ENCODE measurements at places on chromosomes 7 and 10.

DNA sequence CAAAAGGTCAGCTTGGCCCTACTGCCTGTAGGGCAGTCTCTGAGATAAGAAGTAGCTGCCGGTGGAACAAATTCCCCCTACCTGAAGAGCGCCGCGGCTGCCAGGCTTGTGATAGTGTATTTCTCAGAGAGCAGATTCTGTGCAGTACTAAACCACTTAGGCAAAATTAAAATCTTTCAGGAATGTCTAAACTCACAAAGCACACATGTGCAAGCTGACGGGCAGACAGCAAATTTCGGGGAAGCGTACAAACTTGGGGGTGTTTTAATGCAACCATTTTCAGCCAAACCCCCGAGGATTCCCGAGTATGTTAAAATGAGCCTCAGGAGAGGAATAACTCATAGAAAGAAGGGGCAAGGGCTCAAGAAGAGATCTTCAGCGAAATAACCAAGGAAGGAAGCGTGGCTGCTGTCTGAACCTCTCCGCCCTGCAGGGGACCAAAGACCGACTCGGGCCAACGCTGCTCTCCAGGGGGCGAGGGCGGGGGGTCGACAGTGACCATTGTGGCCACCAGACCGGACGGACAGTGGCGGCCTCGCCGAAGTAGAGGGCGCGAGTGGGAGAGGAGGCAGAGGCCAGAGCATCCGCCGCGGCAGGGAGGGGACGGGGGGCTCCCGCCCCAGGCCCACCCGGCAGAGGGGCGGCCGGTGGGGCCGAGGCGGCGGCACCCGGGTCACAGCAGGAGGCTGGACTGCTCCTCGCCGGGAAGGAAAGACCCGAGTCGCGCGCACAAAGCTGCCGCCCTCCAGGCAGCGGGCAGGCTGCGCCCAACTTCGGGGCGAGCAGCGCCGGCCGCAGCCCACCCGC lies 819 bp downstream of the HYCC1 start:
- DNase-seq: peak; percentile 42

DNA sequence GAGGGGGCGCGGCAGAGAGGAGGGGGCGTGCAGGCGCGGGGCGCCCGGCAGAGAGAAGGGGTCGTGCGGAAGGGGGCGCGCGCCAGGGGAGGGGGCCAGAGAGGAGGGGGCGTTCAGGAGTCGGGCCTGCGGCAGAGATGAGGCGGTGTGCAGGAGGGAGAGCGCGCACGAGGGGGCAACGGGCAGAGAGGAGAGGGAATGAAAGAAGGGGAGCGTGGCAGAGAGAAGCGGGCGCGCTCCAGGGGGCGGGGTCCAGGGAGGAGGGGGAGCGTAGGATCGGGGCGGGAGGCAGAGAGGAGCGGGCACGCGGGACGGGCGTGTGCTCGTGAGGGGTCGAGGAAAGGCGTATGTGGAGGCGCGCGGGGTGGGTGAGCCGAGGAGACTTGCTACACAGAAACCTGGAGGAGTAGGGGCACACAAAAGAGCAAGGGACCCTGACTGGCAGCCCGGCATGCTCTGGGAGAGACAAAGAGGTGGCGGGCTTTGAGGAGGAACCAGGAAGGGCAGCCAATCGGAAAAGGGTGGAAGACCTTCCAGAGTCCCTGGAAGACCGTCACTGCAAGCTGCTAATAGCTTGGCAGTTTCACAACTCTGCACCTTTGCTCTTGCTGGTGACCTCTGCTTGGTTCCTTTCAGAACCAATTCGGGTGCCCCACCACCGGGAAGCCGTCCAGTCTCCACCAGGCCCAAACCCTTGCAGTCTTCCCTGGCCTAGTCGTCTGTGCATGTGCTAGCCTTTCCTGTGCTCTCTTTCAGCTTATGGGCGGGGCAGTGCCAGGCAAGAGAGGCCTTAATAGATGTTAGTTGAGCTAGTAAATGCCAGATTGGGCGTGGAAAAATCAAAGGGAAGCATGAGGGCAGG lies 639 bp downstream of the DYDC2 start:
- no peak for DNase-seq

DNA sequence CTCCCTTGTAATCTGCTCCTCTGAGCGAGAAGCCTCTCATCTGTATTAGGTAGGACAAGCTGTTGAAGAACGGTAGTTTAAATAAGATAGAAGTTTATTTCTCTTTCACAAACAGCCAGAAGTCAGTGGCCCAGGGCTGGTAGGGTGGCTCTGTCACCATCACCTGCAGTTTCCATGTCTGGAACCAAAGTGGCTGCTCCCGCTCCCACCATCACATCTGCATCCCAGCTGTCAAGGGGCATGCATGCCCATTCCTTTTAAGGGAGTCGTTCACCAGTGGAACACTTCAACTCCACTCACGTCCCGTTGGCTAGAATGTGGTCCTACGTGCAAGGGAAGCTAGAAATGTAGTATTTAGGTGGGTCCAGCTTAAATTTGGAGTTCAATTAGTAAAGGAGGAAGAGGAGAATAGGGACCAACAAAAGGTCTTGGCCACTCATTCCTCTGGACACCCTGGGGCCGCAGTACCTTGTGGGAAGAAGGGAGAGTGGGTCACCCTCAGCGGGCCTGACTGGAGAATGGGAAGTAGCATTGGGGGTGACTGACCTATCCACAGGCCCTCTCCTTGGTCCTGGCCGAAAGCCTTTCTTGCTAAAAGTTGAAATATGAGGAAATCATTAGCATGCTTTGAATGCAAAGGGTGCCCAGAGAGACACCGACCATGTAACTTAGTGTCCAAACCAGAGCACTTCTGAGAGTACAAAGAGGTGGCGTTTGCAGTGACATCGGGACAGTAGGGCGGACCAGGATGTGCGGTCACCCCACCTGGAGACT lies 48.0 kb downstream of the ELFN1 start:
- no peak for DNase-seq

GRCh38 chr7:137689761-137690160 lies 157.0 kb downstream of the DGKI start:
- no peak for DNase-seq

- no peak for DNase-seq
Observed at GRCh38 chr7:87875151-87876039, 765 bp downstream of the SLC25A40 start.

DNA sequence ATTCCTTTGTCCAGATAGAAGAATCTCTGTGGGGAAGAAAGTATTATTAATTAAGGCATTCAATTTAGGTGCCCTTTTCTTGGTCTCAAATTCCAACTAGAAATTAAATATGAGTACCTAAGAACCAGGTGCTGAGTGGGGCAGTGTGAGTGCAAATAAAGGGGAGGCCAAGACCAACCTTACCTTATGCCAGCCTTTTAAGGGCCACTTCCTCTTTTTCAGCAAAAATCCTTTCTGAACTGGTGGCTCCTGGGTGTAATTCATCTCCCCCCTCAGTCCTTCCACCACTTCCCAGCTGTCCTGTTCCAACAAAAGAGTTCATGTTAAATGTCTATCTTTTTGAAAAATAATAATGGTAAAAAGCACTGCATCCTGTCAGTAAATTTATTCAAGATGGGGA lies 108.2 kb downstream of the OSBPL3 start:
- DNase-seq: no peak

- no peak for DNase-seq
Observed at GRCh38 chr7:69599286-69599954, 1.1 kb downstream of the AUTS2 start.

DNA sequence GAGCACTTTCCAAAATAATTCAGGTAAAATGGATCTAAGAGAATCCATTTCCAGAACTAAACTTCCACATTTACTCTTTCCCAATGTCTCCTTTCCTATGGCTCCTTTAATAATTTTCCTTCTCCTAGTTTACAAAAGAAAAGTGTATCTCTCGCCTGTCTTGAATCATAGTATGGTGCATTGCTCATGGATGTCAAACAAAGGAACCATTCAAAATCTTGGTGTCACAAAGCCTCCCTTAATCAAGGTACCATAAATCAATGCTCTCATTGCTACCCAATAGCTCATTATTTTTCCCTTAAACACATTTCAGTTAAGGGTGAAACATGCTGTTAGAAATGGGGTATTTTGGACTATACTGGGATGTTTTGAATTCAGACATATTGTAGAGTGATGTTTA lies 57.6 kb upstream of the KCNMA1 start:
- DNase-seq: no peak

DNA sequence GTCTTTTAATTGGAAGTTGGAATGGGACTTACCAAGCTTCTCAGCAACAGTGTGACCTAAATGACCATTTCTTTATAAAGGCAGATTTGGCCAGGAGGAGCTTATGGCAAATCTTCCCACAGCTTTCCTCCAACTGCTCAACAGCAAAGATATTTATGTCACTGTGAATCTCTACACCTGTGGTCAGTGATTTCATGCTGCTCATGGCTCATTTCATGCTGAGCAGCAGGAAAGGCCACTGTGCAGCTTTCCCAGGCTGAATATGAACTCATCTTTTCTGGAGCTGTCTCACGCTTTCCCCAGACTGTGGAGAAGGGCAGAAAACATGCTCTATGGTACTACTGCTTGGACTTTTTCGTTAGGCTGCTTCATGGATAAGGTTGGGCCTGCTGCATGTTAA lies 29.8 kb downstream of the CALCR start:
- no peak for DNase-seq

GRCh38 chr10:12262278-12262981 lies 66.4 kb downstream of the CDC123 start:
- no peak for DNase-seq

GRCh38 chr7:120332433-120332832 lies 59.5 kb downstream of the KCND2 start:
- DNase-seq: no peak

DNA sequence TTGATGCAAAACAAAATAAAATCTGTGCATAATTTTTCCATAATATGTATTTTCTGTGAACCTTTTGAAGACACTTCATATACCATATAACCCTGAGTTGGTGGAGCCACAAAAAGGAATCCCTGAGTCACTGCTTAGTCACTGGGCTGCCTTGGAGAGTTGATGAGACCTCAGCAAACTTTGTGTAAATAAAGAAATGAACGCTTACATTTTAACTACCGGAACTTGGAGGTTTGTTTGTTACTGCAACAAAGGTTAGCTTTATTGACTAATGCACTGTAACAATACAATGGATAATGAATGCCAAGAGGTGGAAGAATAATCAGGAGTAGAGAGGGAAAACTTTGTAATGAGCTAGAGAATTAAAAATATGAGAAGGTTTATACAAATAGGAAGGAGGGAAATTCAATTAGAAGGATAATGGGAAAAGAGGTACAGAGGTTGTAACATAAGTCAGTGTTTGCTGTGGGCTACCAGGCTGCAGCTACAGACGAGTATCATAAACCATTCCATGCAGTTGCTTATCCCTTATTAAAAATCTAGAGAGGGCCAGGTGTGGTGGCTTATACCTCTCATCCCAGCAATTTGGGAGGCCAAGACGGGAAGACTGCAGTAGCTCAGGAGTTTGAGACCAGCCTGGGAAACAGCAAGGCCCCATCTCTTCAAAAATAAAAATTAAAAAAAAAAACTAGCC lies 1042.1 kb downstream of the TYW1 start:
- DNase-seq: peak; percentile 51

DNA sequence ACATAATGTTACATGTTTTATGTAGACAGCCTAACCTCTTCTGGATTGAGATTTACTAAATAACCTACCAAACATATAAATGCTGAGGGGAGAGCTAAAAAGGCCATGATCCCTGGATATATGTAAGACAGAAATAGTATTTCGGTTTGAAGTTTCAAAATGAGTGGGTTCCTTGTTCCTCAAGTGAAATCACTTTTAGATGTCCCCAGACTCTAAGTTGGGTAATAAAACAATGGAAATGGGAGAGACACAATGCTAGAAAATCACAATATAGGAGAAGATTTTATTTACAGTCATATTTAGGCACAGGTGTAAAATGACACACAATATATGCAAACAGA lies 56.5 kb downstream of the SHTN1 start:
- DNase-seq: no peak

DNA sequence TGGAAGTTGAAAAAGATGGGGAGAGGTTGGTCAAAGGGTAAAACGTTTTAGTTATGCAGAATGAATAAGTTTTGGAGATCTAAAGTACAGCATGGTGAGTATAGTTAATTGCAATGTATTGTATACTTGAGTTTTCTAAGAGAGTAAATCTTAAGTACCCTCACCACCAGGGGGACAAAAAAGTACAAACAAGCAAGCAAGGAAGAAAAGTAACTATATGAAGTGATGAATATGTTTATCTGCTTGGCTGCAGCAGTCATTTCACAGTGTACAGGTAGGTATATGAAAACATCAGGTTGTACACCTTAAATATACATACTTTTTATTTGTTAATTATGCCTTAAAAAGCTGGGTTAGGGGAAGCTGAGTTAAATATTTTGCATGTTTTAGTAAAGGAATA lies 157.3 kb downstream of the PCLO start:
- no peak for DNase-seq

GRCh38 chr10:77244746-77245145 lies 392.9 kb downstream of the KCNMA1 start:
- no peak for DNase-seq

GRCh38 chr10:122216047-122216446 lies 55.0 kb upstream of the BTBD16 start:
- no peak for DNase-seq

GRCh38 chr10:122861711-122862161 lies 16.1 kb upstream of the CUZD1 start:
- DNase-seq: peak; percentile 38

DNA sequence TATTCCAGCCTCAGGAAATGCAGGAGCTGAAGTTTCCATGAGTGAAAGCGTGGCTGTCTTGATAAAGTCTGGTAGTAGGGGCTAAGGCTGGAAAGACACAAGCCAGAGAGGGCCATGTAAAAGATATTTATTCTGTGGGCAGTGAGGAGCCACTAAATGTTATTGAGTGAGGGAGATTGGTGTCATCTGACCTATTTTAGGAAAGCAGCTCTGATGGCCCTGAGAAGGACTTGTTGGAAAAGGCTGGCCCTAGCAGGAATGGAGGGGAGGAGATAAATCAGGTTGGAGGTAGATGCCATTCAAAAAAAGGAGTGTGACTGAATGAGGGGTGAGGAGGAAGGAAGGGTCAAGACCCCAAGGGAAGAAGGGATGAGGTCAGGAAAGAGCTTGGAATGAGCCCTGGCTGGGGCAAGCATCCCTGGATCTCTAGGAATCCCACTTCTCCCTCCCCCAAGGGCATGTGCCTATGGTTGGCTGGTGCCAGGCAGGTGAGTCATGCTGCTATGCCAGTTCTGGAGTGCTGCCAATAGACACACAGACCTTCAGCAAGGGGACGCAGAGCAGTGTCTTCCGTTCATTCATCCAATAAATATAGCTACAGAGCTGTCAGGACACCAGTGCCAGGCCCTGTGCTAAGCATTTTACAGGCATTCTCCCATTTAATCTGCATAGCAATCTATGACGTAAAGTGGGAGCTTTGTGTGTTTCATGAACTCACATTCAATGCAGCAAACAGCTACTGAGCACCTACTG lies 2.0 kb downstream of the ANKRD2 start:
- peak; percentile 99 for DNase-seq

GRCh38 chr10:58322072-58322834 lies 12.6 kb upstream of the UBE2D1 start:
- DNase-seq: no peak

GRCh38 chr10:122368502-122369254 lies 5.8 kb upstream of the PLEKHA1 start:
- no peak for DNase-seq
